ENCODE measurements at places on chromosomes 12 and 14. TPM values are rescaled to one million over a fixed set of nuclear protein-coding genes. Genes with fewer than 3 reads are reported as not detected.

CCDC38 gene
- not detected for total RNA-seq

FOXG1 gene
- total RNA-seq, result 1.8 TPM

AQP6 gene
- total RNA-seq, result not detected

POU6F1 gene
- 10.8 TPM for total RNA-seq

BATF gene
- total RNA-seq, result not detected

IL22 gene
- not detected for total RNA-seq

PTCSC3 gene
- not detected for total RNA-seq

ACSS3 gene
- total RNA-seq, result 18.7 TPM

GRCh38 chr12:23703051-23703450 is 246.4 kb downstream of the SOX5 start:
- peaks cover 2% of the 10 kb centered on the region for H3K4me1 ChIP-seq
- no peaks in the 10 kb centered on the region for H3K27me3 ChIP-seq
- H3K27ac ChIP-seq, result no peak overlapping the region
- H3K4me3 ChIP-seq, result no peak overlapping the region
- no peak for DNase-seq

- no peak for DNase-seq
- H3K27me3 ChIP-seq, result peaks cover 7% of the 10 kb centered on the region
- H3K4me1 ChIP-seq, result peaks cover 11% of the 10 kb centered on the region
These were observed 20.2 kb downstream of the PLEKHD1 start for GRCh38 chr14:69504775-69505174.

DNA sequence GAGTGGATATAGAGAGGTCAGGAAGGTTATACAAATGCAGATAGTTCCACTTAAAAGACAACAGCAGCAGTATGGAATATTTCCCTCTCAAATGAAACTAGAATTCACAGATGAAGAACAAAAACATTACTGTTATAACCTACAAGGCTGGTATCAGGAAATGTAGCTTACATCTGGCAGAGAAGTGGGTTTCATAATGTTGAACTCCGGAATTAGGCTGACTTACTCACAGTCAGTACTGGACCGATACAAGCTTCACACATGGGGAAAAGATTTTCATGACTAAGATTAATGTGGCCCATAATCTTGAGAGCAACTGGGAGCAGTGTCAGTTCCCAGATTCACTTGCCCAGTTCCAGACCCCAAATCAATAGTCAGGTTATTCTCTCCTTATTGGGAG is 353.9 kb downstream of the DUSP6 start:
- no peak for DNase-seq
- no peak overlapping the region for H3K27ac ChIP-seq
- no peak overlapping the region for H3K4me3 ChIP-seq
- no peaks in the 10 kb centered on the region for H3K27me3 ChIP-seq

GRCh38 chr12:55933799-55934742 is 3.1 kb downstream of the DGKA start:
- peak overlapping the region; percentile 35 for H3K4me3 ChIP-seq
- H3K27me3 ChIP-seq, result peaks cover 16% of the 10 kb centered on the region
- H3K4me1 ChIP-seq, result peaks cover 41% of the 10 kb centered on the region
- H3K27ac ChIP-seq, result no peak overlapping the region

- DNase-seq, result no peak
- no peak overlapping the region for H3K27ac ChIP-seq
These were observed 2.5 kb downstream of the RDH16 start for GRCh38 chr12:56954958-56955355.

GRCh38 chr12:132662901-132663755 is 24.0 kb downstream of the POLE start:
- H3K27me3 ChIP-seq, result peaks cover 13% of the 10 kb centered on the region
- H3K27ac ChIP-seq, result peak overlapping the region; percentile 61
- no peak for DNase-seq
- peaks cover 60% of the 10 kb centered on the region for H3K36me3 ChIP-seq

DNA sequence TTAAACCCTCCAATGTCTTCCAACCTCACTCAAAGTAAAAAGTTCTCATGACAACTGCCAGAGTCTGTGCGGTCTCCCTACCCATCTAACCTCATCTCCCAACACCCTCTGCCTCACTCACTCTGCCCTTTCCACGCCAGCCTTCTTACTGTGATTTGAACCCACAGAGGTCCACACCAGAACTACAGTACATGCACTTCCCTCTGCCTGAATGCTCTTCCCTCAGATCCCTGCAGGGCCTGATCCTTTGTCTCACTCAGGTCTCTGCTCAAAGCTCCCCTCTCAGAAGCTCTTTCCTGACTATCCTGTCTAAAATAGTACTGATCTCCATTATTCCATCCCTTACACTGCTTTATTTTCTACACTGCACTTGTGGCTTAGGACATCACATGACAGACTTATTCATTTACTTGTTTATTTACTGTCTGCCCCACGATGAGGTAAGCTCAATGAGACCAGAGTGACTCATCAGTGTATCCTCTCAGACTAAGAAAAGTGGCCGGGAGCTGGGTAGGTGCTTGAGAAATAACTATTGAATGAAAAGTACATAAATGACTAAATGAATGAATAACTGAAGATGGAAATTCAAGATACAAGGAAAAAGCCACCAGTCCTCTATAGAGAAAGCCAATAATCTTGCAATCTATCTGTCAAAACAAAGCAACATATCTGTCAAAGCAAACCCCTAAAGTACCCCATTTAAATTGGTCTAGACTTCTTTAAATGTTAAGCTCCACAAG is 17.1 kb downstream of the POMT2 start:
- peaks cover 2% of the 10 kb centered on the region for H3K27me3 ChIP-seq
- H3K4me3 ChIP-seq, result no peak overlapping the region
- H3K27ac ChIP-seq, result peak overlapping the region; percentile 6
- DNase-seq, result no peak
- peaks cover 5% of the 10 kb centered on the region for H3K4me1 ChIP-seq

GRCh38 chr12:92472201-92472600 is 230.6 kb upstream of the PLEKHG7 start:
- H3K27me3 ChIP-seq, result no peaks in the 10 kb centered on the region

GRCh38 chr12:123888989-123889388 is 83.6 kb downstream of the CCDC92 start:
- H3K36me3 ChIP-seq, result no peaks in the 10 kb centered on the region
- peaks cover 13% of the 10 kb centered on the region for H3K27me3 ChIP-seq
- H3K4me1 ChIP-seq, result peaks cover 7% of the 10 kb centered on the region
- no peak overlapping the region for H3K4me3 ChIP-seq
- no peak overlapping the region for H3K27ac ChIP-seq
- DNase-seq, result no peak

GRCh38 chr12:52749827-52750226 is 27.3 kb downstream of the KRT76 start:
- H3K4me3 ChIP-seq, result no peak overlapping the region
- H3K36me3 ChIP-seq, result no peaks in the 10 kb centered on the region
- H3K27ac ChIP-seq, result no peak overlapping the region

DNA sequence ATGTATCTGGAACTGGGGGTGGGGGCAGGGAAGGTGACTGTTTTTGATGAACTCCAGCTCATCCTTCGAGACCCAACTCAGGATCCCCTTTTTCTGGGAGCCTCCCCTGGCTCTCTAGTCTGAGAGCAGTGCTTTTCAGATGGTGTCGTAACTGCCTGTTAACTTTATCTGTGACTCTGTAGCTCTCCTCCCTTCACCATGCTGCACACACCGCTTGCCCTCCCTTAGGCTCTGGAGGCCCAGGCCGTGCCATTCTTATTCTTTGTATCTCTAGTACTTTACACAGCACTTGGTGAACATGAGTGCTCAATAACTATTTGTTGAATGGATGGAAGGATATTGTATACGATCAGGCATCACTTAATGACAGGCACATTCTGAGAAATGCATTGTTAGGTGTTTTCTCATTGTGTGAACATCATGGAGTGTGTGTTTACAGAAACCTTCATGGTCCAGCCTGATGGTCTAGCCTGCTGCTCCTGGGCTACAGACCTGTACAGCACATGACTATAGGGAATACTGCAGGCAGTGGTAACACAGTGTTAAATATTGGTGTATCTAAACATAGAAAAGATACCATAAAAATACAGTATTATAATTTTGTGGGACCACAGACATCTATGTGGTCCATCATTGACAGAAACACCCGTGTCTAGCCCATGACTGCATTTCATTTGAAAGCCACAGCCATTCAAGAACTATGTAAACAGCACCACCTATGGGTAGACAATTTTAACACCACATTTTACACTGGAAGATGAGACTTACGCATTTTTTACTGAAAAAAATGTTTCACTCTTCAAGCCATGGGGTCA is 91.8 kb downstream of the EML1 start:
- no peak overlapping the region for H3K27ac ChIP-seq
- H3K4me3 ChIP-seq, result no peak overlapping the region
- H3K36me3 ChIP-seq, result no peaks in the 10 kb centered on the region
- DNase-seq, result peak; percentile 22

DNA sequence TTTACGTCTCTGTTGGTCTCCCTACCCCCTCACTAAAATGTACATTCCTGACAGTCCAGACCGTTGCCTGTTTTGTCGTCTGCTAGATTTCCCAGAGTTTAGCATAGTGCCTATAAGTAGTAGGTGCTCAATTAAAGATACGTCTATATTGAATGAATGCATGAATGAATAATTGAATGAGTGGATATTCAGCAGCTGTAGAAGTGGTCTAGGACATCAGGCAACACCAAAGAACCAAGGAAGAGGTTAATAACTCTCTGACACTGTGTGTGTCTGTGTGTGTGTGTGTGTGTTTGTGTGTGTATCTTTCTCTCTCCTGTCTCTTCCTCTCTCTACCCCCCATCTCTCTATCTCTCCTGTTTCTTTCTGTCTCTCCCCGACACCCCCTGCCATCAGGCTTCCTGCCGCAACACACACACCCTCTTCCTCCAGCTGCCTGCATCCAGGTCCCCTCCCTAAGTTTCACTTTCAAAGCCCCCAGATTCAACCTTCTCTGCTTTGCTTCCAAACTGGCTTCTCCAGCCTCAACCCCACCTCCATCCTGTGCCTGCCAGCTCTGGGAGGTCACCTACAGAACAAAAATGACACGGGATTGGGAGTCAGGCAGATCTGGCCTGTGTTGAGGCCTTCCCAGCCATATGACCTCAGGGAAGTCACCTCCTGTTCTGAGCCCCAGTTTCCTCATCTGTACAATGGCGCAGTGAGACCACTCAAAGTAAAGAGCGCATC is 119.9 kb upstream of the NCOR2 start:
- H3K36me3 ChIP-seq, result no peaks in the 10 kb centered on the region
- peaks cover 2% of the 10 kb centered on the region for H3K27me3 ChIP-seq
- peaks cover 23% of the 10 kb centered on the region for H3K4me1 ChIP-seq
- no peak overlapping the region for H3K27ac ChIP-seq

- H3K27ac ChIP-seq, result no peak overlapping the region
- DNase-seq, result no peak
- H3K27me3 ChIP-seq, result no peaks in the 10 kb centered on the region
- no peak overlapping the region for H3K4me3 ChIP-seq
- peaks cover 7% of the 10 kb centered on the region for H3K4me1 ChIP-seq
These were observed 295.7 kb upstream of the PRKD1 start for GRCh38 chr14:30223385-30223785.

GRCh38 chr14:91453744-91454143 is 36.1 kb upstream of the CCDC88C start:
- no peak for DNase-seq
- no peak overlapping the region for H3K4me3 ChIP-seq
- peaks cover 16% of the 10 kb centered on the region for H3K4me1 ChIP-seq
- H3K27me3 ChIP-seq, result peaks cover 2% of the 10 kb centered on the region
- no peak overlapping the region for H3K27ac ChIP-seq

GRCh38 chr14:92653162-92653651 is 95.2 kb downstream of the LGMN start:
- peaks cover 7% of the 10 kb centered on the region for H3K27me3 ChIP-seq
- no peak overlapping the region for H3K4me3 ChIP-seq
- H3K4me1 ChIP-seq, result peaks cover 5% of the 10 kb centered on the region
- peak overlapping the region; percentile 27 for H3K27ac ChIP-seq
- no peak for DNase-seq
- H3K36me3 ChIP-seq, result peaks cover 34% of the 10 kb centered on the region

DNA sequence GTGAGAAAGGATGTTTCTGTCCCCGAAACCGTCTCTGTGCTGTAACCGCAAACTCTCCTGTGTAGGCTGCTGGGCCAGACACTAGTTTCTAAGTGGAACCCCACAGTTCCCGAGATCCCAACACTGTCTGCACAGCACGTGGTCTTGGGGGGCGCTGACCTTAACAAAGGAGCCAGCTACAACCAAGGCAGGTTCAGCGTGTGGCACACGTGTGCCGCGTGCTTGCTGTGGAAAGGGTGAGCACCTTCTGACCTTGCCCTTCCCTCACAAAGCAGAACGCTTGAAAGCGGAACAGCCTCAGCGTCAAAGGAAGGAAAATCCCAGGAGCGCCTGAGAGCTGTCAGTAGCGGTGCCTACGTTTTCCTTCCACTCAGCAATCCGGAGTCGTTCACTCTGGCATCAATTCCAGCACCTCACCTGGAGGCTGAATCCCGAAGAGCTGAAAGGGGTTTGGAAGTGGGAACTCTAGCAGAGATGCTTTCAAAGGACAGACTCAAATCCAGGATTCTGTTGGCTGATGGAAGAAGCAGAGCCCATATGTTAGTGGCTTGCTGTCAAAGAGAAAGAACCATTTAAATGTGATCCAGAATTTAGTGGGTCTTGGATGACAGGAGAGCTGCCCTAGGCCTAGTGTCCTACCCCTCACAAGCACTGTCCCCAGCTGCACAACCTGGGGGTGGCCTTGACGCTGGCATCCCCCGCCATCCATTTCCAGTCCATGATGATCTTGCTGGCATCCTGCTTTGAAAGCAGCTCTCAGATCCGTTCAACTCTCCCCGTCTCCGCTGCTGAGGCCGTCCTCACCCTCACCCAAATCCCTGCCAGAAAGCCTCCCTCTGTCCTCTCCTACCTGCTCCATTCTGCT is 27.1 kb downstream of the CCDC92 start:
- H3K27ac ChIP-seq, result no peak overlapping the region
- DNase-seq, result no peak
- H3K36me3 ChIP-seq, result peaks cover 37% of the 10 kb centered on the region
